ENCODE measurements at places on chromosomes 1 and 21.

DNA sequence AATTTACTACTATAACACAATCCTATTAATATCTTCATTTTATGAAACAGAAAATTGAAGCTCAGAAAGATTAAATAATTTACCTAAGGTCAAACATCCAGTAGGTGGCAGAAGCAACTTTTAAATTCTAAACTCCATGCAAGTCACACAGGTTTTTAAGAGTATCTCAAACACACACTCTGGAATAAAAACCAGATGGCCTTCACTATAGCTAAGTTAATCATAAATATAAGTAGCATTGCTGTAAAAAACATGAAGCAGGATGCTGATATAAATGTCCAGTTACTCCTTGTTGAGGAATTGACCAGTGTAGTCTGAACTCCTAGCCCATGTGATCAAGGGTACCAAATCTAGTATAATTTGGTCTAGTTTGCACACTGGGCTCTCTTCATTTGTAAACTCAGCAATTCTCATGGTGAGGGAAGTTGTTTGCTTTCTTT, 9.4 kb upstream of the FMO3 start:
- DNase-seq = peak; percentile 28

DNA sequence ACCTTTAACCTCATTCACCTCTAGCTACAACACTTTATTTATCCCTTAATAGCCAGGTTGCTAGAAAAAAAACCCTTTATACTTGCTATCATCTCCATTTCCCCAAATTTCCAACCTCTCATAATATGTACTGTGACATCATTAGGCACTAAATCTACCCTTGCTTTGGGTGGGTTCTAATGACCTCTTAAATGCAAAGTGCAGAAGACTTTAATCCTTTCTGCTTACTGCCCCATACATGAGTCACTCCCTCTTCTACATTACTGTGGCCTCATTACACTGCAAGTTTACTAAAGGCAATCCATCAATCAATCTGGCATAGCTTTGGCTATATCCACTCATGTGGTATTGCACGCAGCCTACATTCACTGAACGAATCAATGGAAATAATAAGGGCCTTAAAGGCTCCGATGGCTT, 353.3 kb downstream of the SMYD3 start:
- no peak for DNase-seq

DNA sequence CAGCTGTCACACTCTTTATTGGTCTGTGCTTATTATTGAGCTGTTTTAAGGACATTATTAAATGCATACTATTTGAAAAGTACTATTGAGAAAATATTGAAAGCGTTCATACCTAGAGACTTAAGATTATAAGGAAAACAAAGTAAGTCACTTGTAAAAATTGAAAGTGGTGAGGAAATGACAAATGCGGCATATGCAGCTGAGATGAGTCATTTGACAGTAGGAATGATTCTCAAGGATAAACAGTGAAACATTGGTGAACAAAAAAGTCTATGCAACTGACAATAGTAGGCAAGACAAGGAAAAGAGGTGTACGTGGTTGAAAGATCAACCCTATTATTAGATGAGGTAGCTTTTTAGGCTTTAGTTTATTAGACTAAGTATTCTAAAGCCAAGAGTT, 82.6 kb upstream of the MAP10 start:
- DNase-seq = no peak

DNA sequence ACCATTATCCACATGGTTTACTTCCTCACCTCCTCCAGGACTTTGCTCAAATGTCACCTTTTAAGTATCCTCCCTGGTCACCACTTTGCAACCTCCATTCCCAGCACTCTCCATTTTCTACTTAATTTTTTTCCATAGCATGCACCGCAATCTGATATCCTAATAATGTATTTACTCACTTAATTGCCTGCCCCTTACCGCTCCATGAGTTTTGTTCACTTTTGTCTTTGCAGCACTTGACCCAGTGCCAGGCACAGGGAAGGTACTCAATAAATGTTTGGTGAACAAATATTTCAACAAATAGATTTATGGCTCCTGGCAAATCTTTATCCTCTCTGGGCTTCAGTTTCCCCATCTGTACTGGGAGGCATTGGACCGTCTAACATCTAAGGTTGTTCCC, 53.6 kb downstream of the UBE2T start:
- DNase-seq = peak; percentile 86

DNA sequence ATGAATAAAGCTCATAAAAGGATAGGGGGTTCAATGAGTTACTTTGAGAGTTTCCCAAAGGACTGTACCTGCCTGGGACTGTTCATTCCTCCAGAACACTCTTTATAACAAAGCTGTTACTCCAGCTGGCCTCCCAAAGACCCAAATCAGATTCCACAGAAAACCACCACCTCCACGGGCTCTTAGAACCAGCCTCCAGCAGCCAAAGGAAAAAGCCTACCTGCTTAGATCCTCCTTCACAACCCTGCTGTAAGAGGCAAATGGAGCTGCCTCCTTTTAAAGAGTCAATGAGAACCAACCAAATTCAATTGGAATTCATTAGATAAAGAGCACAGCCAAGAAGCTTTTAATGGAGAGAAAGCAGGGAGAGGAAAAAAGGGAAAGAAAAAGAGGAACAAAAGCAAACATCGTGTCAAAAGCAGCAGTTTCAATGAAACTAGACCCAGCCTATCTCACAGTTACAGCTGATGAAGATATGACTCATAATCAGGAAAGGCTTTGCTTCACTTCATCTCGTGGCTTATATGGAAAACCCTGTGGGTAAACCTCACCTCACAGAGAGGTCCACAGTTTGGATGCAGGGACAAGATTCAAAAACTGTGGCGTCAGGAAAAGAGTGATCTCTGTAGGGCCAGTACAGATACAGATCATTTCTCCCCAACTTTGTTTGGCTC, 27.8 kb upstream of the FMO4 start:
- DNase-seq = no peak

GRCh38 chr1:116902027-116902426, 7.7 kb upstream of the PTGFRN start:
- DNase-seq = no peak

GRCh38 chr1:242147096-242147976, 148.4 kb upstream of the MAP1LC3C start:
- no peak for DNase-seq

GRCh38 chr1:206080026-206080820, 27.2 kb downstream of the RHEX start:
- DNase-seq = no peak

DNA sequence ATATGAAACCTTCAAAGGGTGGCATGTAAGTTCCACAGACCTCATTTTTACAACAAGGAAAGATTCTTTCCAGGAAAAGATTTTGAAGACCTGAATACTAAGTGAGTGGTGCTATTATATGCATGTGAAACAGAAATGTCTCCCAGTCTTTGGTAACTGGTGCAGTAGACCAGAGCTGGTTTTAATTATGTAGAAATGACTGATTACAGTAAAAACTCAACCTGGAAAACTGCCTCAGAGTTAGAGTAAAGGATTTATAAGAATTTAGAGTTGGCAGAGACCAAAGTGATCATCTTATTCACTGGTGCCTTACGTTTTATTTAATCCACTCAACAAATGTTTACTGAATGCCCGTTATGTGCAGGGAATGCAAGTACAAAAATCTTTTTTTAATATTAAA, 30.2 kb upstream of the LRRC8D start:
- DNase-seq = no peak

GRCh38 chr1:236395947-236396664, 2.0 kb downstream of the EDARADD start:
- DNase-seq = no peak

DNA sequence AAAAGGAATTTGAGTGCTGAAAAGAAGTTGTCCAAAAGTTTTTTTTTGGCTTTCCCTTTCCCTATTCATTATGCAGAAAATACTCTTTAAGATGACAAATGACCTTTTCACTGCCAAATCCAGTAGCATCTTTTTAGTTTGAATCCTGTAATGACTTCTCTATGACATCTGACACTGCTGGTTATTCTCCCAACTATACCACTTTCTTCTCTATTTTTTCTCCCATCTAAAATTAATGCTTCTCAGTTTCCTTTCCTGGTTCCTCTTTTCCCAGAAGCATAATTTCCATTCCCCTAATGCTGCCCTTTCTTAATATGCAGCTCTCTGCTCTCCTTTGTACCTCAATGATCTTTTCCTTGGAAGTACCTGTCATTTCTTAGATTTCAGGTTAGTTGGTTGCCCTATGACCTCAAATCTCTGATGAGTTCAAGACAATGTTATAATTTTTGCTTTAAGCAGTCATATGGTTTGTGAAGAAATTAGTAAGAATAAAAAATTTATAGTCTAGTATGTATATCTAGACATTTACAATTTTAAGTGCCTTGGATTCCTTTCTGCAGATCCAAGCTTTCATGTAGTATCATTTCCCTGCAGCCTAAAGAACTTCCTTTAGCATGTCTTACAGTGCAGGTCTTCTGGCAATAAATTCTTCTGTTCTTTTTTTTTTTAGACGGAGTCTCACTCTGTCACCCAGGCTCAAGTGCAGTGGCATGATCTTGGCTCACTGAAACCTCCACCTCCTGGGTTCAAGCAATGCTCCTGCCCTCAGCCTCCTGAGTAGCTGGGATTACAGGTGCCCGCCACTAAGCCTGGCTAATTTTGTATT, 150.8 kb downstream of the CDC42BPA start:
- DNase-seq = no peak

DNA sequence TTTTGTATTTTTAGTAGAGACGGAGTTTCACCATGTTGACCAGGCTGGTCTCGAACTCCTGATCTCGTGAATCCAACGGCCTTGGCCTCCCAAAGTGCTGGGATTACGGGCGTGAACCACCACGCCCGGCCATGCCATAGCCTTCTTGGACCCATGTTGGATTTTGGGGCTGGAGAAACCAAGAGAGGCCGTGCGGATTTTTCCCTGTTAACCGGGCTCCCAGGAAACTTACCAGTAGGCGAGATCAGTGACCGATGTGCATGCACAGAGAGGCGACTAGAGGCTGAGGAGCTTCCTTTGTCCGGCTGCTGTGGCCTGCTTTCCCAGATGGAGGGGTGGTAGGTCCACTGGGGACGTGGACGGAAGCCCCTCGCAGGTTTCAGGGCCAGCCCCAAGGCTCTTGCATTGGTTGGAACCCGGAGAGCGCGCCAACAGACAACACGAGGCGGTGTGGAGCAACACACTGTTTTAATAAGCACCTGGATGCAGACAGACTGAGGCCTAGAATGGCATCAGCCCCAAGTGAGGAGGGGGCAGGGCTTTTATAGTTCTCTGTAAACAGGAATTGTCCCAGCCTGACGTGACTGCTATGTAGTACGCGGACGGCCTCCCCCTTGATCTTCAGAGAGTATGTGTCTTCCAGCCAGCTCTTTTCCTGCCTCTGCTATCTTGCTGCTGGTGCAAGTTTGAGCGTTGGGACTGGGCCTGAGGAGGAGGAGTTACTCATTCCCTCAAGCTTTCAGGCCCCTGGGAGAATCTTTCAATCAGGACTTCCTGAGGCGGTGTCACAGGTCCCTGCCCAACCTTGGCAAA, at the start of gene ERVH48-1:
Gene ERVH48-1 (minus strand): TSS at position 517 of the 813 bp plus-strand sequence. CDS start 6,624 bp downstream, outside the sequence.
- DNase-seq = no peak

GRCh38 chr1:27543284-27543683, 53.3 kb upstream of the WASF2 start:
- DNase-seq = no peak

- no peak for DNase-seq
Measured at GRCh38 chr1:192066202-192066601, 92.1 kb upstream of the RGS18 start.

GRCh38 chr21:27675306-27675705, 708.4 kb upstream of the ADAMTS5 start:
- no peak for DNase-seq

DNA sequence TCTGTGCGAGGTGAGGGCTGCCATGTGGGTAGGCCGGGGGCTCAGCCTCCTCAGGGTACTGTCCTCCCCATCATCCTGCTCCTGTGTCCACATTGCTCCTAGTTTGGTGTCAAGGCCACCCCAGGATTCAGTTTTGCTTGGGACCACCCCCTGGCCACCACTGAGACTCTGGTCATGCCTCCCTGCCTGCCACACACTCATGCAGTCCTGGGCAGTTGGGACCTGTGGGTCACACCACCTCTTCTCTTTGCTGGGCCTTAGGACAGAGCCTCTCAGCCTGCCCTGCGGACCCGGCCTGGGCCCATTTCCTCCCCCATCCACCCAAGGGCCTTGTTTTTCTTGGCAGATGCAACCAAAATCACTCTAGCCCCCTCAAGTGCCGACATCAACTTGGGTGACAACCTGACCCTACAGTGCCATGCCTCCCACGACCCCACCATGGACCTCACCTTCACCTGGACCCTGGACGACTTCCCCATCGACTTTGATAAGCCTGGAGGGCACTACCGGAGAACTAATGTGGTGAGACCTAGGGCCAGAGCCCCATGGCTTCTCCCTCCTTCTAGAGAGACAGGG, 19.4 kb downstream of the TMEM81 start:
- DNase-seq = no peak

GRCh38 chr1:173020138-173020750, 30.5 kb downstream of the TNFSF18 start:
- DNase-seq = no peak

- DNase-seq = no peak
Measured at GRCh38 chr1:199018471-199019135, 379.8 kb downstream of the PTPRC start.

- no peak for DNase-seq
Measured at GRCh38 chr1:228085287-228085951, 2.9 kb downstream of the ARF1 start.

DNA sequence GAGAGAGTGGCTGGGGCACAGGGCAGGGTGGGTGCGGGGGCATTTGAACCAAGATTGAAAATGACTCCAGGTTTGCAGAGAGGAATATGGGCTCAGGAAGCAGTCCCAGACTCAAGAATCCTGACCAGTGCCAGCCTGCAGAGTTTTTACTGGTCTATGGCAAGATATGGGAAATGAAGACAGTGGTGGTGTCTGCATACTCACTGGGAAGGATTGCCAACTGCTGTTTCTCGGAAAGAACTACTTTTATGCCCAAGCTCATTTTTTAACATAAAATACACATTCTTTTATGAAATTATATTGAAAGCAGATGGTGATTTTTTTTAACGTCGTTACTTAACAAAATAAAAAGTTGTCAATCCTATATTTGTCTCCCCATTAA, 401.8 kb downstream of the CAMTA1 start:
- no peak for DNase-seq

DNA sequence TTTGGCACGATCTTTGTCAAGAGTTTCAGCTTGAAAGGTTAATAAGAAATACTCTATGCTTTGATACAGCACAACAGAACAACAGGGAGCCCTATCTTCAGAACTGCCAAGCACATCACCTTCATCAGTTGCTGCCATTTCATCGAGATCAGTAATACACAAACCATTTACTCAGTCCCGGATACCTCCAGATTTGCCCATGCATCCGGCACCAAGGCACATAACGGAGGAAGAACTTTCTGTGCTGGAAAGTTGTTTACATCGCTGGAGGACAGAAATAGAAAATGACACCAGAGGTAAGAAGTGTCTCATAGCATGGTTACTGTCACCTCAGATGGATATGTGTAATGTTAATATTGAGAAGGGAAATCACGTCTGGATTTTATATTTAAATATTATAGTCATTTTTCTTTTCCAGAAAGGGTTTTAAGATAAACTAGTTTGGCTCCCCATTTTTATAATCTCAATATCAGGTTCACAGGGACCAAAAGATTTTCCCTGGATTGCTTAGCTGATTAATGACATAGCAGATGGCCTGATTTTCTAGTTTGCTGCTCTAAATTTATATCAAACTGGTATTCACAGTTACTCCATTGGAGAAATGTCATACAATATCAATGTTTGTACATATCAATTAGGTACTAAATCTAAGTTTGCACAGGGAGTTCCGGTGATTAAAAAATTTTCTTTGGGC, 97.3 kb downstream of the USP25 start:
- no peak for DNase-seq

Measured in NCI-H2081 (cell line).